ENCODE measurements at places on chromosomes 2 and 18.

DNA sequence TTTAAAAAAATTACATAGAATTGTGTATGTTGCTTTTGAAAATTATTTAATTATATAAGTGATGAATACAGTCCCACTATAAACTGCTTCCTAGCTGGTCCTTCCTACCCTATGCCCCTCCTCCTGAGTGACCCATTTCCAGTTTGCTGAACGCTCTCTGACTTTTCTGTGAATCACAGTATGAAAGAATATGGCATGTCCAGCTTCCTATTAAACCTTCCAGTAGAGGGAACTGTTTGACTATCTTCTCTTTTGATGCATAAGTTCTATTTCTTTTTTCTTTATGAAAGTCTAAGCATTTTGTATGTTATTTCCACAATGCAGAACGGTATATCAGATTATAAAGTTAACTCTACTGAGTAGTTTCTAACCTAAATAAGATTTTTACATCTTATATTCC lies 41.3 kb downstream of the PSMG2 start:
- DNase-seq, result no peak

GRCh38 chr2:115491186-115491793 lies 1048.8 kb downstream of the DPP10 start:
- DNase-seq, result no peak

- no peak for DNase-seq
These were observed 216.1 kb downstream of the ZNF804A start for GRCh38 chr2:184814421-184814820.

- DNase-seq, result no peak
These were observed 131.5 kb upstream of the STON1 start for GRCh38 chr2:48398285-48399002.

DNA sequence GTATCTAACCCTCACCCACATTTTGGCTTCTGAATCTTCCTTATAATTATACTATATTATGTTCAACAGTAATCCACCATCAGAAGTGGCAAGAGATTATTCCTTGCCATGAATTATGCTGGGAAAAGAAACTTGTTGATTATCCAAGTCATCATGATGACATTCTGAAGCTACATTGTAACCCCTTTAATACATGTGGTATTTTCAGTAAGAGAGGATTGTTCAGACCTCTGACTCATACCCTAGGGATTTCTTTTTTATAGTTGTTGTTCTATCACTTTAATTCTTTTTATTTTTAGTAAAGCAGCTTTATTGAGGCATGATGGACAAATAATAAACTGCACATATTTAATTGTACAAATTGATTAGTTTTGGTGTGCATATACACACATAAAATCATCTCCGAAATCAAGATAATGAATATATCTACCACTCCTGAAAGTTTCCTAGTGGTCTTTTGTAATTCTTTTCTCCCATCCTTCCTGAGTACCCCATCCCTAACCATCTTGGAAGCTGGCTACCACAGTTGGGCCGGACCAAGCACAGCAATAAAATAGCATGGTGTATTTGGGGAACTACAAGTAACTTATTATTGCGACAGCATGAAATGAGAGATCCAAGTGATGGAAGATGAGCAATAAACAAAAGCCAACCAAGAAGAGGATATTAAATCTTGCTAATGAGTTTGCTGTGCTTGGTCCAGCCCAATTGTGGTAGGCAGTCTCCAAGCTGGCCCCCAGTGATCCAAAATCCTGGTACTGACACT lies 159.9 kb downstream of the BARD1 start:
- DNase-seq, result no peak

DNA sequence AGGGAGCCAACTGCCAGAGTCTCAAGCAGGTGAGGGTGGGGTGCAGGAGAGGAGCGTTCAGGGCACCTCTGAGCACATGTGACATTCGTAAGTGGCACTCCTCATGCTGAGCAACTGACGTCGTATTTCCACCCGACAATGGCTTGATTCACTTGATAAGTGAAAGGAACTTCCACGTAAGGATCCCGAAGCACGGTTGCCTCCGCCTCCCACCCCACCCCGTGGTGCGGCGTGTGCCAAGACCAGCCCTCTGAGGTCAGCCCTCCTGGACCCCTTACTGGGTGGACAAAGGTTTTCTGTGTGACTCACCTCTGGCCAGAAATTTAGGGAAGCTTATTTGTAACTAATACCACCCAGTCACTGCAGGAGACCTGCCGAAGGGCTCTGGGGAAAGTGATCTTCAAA lies 59.9 kb downstream of the AGAP1 start:
- DNase-seq, result no peak

DNA sequence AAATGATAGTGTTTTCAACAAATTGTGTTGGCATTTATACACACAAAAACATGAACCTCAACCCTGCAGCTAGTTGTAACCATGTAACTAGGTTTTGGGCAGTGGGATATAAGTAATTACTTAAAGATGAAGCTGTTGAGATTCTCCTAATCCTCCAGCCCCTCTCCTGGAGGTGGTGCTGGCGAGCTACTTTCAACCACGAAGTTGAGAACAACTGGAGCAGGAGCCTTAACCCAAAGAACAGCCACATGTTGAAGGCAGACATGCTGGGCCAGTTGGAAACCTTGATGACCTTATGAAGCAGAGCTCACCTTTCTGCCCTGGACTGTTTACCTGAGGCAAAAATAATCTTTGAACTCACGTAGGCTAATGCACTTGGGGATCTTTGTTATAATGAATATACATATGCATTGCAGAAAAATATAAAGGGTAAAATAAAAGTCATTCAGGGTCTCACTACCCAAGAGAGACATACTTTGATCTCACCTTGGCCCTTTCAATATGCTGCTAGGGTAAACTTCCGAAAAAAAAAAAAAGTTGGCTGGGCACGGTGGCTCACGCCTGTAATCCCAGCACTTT lies 89.6 kb upstream of the NPAS2 start:
- peak; percentile 42 for DNase-seq

DNA sequence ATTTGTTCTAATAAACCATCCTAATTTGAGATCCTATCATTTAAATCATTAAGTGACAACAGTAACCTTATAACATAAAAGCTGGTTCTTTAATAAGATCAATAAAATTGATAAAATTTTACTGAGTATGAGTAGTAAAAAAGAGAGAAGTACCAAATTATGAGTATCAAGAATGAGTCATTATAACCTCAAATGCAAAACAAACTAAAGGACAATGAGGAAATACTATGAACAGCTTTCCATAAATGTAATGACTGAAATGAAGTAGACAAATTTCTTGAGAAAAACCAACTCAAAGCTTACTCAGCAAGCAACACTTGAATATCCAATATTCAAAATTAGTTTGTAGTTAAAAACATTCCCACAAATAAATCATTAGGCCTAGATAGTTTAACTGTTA lies 433.0 kb downstream of the ZEB2 start:
- no peak for DNase-seq

DNA sequence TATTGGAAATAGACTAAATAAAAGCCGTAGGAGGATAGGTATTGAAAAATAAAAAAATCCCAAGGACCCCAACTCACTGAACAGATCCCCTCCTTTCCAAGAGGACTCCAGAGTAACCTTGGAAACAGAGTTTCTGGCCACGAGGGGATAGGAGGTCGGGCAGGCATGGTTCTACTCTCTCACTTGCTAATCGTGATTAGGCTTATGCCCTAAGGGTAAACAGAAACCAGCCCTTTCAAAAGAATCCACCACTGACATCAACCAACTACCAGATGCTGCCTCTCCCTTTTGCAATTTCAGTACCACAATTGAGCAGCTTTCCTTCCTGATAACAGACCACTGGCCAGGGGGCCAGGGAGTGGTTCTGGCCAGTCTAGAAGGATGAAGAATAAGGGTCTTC lies 477.8 kb downstream of the EIPR1 start:
- DNase-seq, result peak; percentile 13

GRCh38 chr18:10013621-10014543 lies 100.1 kb downstream of the VAPA start:
- DNase-seq, result no peak

- DNase-seq, result no peak
These were observed 3.6 kb downstream of the LDLRAD4 start for GRCh38 chr18:13221869-13222855.

DNA sequence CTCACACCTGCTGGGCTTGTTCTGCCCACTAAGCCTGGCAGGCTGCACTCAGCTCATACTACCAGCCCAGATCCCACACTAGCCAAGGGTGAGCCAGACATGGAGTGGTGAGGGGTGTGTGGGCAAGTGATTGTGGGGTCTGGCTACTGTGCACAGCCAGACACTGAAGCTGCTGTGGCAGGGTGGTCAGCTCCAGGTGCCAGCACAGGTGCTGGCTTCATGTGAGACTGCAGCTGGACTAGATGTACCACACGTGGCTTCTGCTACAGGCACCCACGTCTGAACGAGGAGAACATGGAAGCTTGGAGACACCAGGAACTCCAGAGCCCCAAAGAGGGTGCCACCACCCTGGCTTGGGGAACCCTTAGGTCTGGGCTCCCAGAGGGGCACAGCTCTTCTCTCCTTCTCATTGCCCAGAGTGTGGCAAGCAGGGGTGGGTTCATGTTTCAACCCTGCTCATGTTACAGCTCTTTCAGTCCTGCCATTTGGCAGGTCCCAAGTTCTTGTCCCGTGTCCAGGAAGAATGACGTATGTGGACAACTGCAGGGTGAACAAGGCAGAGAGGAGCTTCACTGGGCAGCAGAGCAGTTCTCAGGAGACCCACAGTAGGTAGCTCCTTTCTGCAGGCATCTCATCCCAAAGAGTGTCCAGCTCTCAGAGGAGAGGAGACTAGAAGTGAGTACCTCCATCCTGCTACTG lies 1624.2 kb upstream of the TMEFF2 start:
- DNase-seq, result no peak

DNA sequence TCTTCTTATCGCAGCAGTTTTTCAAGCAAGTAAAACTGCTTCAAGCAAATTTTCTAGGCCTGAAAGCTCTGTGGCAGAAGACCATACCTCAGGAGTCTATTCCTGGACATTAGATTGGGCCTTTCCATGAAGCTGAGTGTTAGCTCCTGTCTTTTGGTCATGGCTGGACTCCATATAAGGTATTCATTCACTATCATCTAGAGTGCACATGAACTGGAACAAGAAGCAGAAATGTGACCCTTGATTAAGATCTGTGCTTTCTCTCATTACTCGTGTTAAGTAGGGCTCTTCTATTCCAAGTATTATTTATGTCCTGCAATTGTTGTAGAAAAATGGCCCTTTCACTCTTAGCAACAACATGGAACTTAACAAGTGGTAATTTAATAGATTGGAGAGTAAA lies 5.9 kb upstream of the GULP1 start:
- DNase-seq, result no peak

- DNase-seq, result no peak
These were observed 142.8 kb downstream of the TMEM17 start for GRCh38 chr2:62363166-62363565.

DNA sequence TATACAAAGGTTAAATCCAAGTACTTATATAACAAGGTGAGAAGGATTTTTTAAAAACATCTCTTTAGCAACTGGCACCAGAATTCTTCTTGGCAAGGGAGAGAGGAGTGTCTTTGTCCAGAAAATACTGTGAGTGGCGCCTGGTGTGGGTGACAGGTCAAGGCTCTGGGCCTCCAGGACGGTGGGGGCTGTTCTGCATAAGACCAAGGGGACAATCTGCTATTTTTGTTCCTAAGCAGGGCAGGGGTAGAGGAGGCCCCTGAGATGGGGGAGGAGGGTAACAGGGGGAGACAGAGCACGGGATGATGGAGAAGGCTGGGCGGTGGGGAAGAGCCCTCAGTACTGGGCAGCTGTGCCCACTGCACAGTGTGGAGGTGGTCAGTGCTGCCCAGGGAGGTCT lies 51.6 kb upstream of the TAF1B start:
- no peak for DNase-seq

DNA sequence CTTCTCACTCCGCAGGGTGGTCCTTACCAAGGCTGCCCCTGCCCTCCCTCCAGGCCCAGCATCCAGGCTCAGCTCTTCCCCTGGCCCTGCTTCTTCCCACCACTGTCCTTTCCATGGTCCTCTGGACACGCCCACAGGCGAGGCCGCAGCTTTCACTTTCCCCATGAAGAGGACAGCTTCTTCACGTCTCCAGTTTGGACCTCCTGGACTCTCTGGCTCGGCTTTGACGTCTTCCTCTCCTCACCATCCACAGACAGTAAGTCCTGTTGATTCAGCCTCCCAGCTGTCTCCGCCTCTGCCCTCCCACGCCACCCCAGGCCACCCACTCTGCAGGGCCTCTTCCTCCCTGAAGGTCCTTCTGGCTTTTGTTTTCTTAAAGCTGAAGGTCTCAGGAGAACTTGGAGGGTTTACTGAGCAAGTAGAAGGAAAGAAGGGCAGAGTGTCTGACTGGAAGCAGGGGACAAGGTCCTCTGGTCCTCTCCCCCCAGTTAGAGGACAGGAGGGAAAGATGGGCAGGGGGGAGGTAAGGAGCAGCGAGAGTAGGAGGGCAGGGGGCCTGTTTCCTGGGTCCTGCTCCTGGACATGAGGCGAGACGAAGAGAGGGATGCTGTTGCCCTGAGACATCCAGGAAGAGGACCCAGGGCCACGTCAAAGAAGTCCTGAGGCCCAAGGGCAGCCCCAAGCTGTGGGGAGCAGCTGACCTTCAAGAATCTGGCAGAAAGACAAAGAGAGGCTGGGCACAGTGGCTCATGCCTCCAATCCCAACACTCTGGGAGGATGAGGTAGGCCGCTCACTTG lies 24.7 kb upstream of the NMUR1 start:
- DNase-seq, result no peak

DNA sequence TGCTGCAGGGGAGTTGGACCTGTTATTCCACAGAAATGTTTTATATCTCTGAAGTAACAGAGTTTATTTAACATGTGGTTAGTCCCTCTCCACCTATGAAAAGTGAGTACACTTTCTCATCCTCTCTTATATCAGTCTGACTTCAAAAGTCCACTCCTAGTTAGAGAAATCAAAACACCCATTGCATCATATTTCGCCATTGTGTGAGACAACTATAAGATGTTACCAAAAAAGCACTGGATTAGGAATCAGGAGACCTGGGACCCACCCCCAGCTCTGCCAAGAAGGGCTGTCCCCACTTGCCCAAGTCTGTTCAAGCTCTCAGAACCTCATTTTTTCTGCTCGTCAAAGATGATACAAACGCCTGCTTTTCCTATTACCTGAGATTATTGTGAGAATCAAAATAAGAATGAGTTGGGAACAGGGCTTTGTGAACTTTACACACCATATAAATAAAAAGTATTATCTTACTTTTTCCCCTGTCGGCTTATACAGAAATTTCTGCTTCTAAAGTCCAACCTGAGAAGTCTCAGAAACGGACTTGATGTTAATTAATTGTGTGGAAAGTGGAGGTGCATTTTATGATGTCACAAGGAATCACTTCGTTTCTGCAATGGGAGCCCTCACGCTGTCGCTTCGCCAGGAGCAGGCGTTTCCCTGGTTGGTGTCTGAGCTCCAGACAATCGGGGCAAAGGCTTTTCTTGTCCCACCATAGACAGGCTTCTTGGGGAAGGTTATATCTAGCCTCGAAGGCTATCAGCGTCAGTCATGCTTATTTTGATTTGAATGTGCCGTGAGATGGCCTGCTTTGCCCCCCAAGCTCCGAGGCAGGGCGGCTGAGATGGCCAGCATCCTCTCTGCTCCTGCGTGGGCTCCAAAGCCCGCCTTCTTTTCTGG lies 89.6 kb upstream of the ZNF516 start:
- no peak for DNase-seq

DNA sequence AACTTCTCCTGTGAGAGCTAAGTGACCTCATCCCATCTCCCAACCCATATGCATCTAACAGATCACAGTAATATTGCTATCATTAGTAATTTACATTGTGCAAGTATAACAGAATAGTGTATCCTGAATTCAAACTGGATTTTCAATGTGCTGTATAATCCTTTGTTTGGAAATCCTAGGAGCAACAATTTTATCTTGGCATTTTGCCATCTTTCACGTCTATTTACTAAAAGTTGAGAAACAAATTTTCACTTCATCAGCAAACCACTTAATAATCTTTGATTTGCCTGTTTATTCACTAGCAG lies 3.8 kb downstream of the HNRNPLL start:
- peak; percentile 2 for DNase-seq
